GM23338 (cell line): ENCODE measurements at places on chromosomes 4 and X.
A peak's percentile ranks its signal among the peaks of the same experiment; 100 is the strongest.

DNA sequence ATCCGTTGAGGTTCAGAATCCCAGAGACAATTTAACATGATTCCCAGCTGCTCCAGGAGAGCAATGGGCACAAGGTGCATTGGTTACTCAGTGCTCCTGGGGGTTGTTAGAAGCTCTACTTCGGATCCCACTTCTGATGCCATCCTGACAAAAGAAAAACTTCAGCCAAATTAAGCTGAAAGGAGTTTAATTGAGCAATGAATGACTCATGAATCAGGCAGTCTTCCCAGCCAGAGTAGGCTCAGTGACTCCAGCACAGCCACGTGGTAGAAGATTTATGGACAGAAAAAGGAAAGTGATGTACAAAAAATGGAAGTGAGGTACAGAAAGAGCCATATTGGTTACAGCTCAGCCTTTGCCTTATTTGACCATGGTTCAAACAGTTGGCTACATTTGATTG lies 95.7 kb downstream of the PWWP3B start:
- DNase-seq: no peak
- H3K36me3 ChIP-seq: no peaks in the 10 kb centered on the region
- H3K27me3 ChIP-seq: no peaks in the 10 kb centered on the region
- no peak overlapping the region for H3K27ac ChIP-seq

- H3K4me1 ChIP-seq: no peaks in the 10 kb centered on the region
- no peaks in the 10 kb centered on the region for H3K27me3 ChIP-seq
- no peak for DNase-seq
- H3K4me3 ChIP-seq: no peak overlapping the region
Measured at GRCh38 chr4:7213807-7214206, 21.5 kb downstream of the SORCS2 start.

DNA sequence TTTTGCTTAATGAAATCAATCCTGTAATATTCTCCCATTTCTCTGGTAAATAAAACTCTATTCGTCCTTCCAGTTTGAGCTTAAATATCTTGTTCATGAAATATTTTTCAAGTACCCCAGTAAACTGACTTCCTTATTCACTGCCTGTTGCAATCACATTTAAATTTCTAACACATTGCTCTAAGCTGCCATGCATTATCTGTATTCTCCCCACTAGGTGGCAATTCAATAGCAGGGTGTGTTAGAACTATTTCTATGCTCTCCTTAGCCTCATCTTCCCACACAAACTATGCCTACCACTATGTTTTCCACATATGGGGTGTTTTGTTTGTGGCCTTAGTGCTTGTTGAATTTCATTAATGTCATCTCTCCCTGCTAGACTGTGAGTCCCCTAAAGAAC lies 377.1 kb upstream of the HS3ST1 start:
- H3K4me1 ChIP-seq: no peaks in the 10 kb centered on the region
- H3K36me3 ChIP-seq: no peaks in the 10 kb centered on the region
- DNase-seq: peak; percentile 46

- peaks cover 9% of the 10 kb centered on the region for H3K4me1 ChIP-seq
Measured at GRCh38 chrX:43003204-43003565, 225.2 kb upstream of the PPP1R2C start.

DNA sequence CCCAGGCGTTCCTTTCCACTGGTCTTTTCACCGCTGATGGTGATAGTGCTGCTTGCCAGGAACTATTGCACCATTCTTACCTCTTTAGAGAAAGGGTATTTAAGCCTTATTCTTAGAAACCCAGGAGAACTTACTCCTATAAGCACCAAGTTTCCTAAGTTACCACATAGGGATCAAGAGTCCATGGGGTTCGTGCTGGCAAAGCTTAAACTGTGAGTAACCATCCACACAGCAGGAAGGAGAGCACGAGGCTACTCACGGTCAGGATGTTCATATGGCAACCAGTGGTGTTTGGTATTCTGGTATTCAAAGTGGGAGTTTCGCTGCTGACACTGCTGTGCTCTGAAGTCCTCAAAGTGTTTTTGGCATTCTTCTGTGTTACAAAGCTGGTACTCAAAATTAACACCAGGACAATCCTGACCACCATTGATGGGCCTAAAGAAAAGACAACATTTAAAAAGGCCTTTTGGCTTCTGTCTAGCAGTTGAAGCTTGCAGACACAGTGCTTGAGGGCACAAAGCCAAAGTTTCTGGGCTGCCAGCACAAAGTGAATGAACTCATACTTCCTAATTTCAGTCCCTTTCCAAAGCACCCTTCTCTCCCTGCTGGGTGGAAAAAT lies 256.9 kb downstream of the ADAMTS3 start:
- peak; percentile 56 for DNase-seq
- no peaks in the 10 kb centered on the region for H3K4me1 ChIP-seq
- no peak overlapping the region for H3K4me3 ChIP-seq
- no peak overlapping the region for H3K27ac ChIP-seq

DNA sequence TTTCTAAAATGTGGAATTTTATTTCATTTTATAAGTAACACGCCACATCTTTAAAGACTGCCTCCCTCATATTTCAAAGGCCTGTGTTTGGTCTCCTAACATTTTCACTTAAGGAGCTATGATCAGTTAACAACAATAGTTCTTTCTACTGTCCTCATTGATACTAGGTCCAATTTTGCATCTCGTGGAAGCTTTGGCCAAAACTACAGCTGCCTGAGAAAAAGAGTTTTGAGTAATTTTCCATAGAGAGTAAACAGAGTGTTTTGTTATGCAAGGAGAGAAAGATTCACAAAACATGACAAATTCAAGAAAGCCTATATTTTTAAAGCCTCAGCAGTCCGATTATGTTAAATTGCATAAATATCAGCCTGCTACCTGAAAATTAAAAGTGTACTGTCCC lies 11.4 kb upstream of the PCDH18 start:
- no peaks in the 10 kb centered on the region for H3K27me3 ChIP-seq
- H3K27ac ChIP-seq: peak overlapping the region; percentile 84
- H3K4me1 ChIP-seq: peaks cover 57% of the 10 kb centered on the region
- peak overlapping the region; percentile 5; the same call in 1 of the 2 replicates for H3K4me3 ChIP-seq
- no peaks in the 10 kb centered on the region for H3K36me3 ChIP-seq
- DNase-seq: no peak

DNA sequence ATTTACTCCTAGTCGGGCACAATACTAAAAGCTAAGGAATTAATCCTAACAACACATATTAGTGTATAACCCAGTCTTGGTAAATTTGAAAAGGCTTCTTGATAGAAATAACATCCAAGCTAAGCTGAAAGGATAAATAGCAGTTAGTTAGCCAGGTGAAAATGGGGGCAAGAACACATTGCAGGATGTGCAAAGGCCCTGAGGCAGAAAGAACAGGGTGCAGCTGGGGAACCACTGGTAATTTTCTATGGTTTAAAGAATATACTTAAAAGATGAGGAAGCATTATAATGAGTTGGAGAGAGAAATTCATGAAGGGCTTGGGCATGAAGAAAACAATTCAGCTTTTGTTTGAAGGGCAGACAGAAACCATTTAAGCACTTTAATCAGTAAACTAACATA lies 689.0 kb downstream of the ADGRL3 start:
- no peak overlapping the region for H3K4me3 ChIP-seq
- no peak for DNase-seq
- H3K36me3 ChIP-seq: no peaks in the 10 kb centered on the region
- no peaks in the 10 kb centered on the region for H3K27me3 ChIP-seq
- peaks cover 24% of the 10 kb centered on the region for H3K4me1 ChIP-seq

- no peak overlapping the region for H3K27ac ChIP-seq
- no peaks in the 10 kb centered on the region for H3K27me3 ChIP-seq
- H3K36me3 ChIP-seq: no peaks in the 10 kb centered on the region
- no peaks in the 10 kb centered on the region for H3K4me1 ChIP-seq
- no peak overlapping the region for H3K4me3 ChIP-seq
Measured at GRCh38 chrX:106875151-106875550, 28.0 kb downstream of the RIPPLY1 start.

- H3K4me1 ChIP-seq: no peaks in the 10 kb centered on the region
- no peak overlapping the region for H3K27ac ChIP-seq
- no peaks in the 10 kb centered on the region for H3K36me3 ChIP-seq
- no peak overlapping the region for H3K4me3 ChIP-seq
- no peak for DNase-seq
Measured at GRCh38 chr4:108068442-108068841, 78.8 kb downstream of the HADH start.

GRCh38 chrX:12013211-12013618 lies 125.1 kb upstream of the FRMPD4 start:
- no peaks in the 10 kb centered on the region for H3K4me1 ChIP-seq
- no peaks in the 10 kb centered on the region for H3K27me3 ChIP-seq
- H3K27ac ChIP-seq: no peak overlapping the region

DNA sequence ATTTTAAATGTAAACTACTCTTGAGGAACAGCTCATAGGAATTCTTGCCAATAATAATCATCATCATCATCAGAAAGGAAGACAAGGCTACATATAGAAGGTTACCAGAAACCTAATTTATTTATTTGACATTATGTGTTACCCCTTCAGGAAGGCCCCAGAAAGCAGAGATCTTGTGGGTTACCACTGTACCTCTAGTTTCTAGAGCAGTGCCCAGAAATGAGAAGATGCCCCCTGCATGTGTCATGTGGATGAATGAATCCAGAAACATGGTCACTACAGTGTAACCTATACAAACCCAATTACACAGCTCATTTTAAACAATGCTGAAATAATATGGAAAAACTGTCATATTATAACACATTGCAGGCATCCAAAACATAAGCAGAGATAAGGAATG lies 70.4 kb downstream of the ARAP2 start:
- no peak for DNase-seq
- H3K36me3 ChIP-seq: no peaks in the 10 kb centered on the region
- no peaks in the 10 kb centered on the region for H3K4me1 ChIP-seq
- H3K27me3 ChIP-seq: no peaks in the 10 kb centered on the region
- H3K27ac ChIP-seq: no peak overlapping the region

GRCh38 chr4:38995660-38996005 lies 36.6 kb downstream of the TMEM156 start:
- H3K27me3 ChIP-seq: no peaks in the 10 kb centered on the region
- no peak overlapping the region for H3K27ac ChIP-seq
- no peak overlapping the region for H3K4me3 ChIP-seq
- H3K4me1 ChIP-seq: no peaks in the 10 kb centered on the region

DNA sequence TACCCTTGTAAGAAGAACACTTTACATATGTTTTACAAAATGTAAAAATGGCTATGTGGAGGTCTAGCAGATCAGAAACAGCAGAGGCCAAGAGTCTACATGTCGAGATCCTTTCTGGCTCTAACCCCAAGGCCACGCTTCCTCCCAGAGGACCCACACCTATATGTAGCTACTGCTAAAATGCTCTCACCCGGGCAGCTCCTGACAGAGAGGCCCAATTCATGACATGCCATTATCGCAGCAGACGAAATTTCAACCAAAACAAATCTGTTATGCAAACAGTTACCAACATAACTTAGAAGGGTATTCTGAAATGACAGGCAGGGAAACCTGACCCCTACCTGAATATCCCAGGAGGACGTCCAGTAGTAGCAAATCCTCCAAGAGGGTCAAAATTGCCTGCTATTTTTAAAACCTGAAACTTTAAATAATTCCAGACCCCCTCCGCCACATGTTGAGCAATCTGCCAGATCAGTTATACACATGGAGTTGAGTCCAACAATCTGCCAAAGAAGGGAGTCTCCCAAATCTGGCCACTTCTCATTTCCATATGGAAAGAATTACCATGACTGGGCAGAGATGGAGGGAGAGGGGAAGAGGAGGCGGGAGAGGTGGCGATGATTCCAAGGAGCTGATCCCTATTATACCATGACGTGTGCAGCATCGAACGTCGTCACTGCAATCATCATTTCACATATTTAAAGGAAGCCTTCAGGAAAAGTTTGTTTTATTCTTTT lies 192.9 kb upstream of the TBL1X start:
- H3K27ac ChIP-seq: no peak overlapping the region
- H3K36me3 ChIP-seq: no peaks in the 10 kb centered on the region
- no peaks in the 10 kb centered on the region for H3K4me1 ChIP-seq
- no peak overlapping the region for H3K4me3 ChIP-seq

DNA sequence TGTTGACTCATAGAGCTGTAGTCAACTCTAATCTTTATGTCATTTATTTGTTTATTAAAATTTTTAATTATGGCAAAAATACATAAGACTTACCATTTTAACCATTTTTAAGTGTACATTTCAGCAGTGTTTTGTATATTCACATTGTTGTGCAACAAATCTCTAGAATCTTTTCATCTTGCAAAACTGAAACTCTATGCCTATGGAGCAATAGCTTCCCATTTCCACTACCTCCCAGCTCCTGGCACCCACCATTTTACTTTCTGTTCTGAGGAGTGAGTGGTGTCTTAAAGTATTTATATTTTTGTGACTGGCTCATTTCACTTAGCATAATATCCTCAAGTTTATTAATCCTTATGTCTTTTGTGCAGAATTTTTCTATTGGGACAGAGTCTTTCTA lies 181.0 kb downstream of the GPAT3 start:
- no peak overlapping the region for H3K27ac ChIP-seq
- H3K4me1 ChIP-seq: peaks cover 17% of the 10 kb centered on the region
- H3K27me3 ChIP-seq: no peaks in the 10 kb centered on the region
- no peak overlapping the region for H3K4me3 ChIP-seq
- no peak for DNase-seq
- no peaks in the 10 kb centered on the region for H3K36me3 ChIP-seq

GRCh38 chr4:172104539-172104938 lies 291.3 kb downstream of the GALNTL6 start:
- no peak for DNase-seq
- no peak overlapping the region for H3K4me3 ChIP-seq
- H3K36me3 ChIP-seq: no peaks in the 10 kb centered on the region
- no peaks in the 10 kb centered on the region for H3K27me3 ChIP-seq

GRCh38 chrX:112696481-112696880 lies 16.7 kb upstream of the LHFPL1 start:
- no peak overlapping the region for H3K27ac ChIP-seq
- no peaks in the 10 kb centered on the region for H3K36me3 ChIP-seq
- DNase-seq: no peak

GRCh38 chrX:68832101-68832416 lies 3.2 kb downstream of the EFNB1 start:
- H3K36me3 ChIP-seq: no peaks in the 10 kb centered on the region
- peak overlapping the region; percentile 20; the same call in 1 of the 2 replicates for H3K4me3 ChIP-seq
- DNase-seq: peak; percentile 24
- no peak overlapping the region for H3K27ac ChIP-seq
- H3K4me1 ChIP-seq: peaks cover 16% of the 10 kb centered on the region; the same call in 1 of the 2 replicates
- H3K27me3 ChIP-seq: peaks cover 88% of the 10 kb centered on the region

DNA sequence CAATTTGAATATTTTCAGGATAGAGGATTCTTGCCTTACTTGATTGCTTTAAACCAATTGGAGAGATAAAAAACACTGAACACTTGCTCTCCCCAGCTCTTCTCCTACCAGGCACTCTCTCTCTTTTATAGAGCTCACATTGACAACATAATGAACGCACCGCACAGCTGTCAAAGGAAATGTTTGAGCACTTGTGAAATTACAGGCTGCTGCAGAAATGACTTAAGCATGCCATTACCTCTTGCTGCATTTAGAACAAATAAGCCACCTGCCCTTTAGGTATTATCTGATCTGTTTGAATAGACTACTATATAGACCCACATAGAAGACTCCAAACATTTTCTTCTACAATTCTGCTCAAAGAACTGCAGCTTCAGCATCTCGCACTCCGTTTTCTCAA lies 227.7 kb downstream of the C4orf33 start:
- no peak overlapping the region for H3K4me3 ChIP-seq
- no peaks in the 10 kb centered on the region for H3K27me3 ChIP-seq
- H3K4me1 ChIP-seq: peaks cover 22% of the 10 kb centered on the region; the same call in 1 of the 2 replicates
- DNase-seq: no peak

GRCh38 chr4:15489551-15489950 lies 19.9 kb downstream of the CC2D2A start:
- H3K4me1 ChIP-seq: no peaks in the 10 kb centered on the region; the same call in 1 of the 2 replicates
- no peak for DNase-seq
- H3K27me3 ChIP-seq: no peaks in the 10 kb centered on the region
- no peaks in the 10 kb centered on the region for H3K36me3 ChIP-seq

GRCh38 chr4:46425775-46426400 lies 36.0 kb upstream of the GABRA2 start:
- DNase-seq: no peak
- H3K4me3 ChIP-seq: no peak overlapping the region
- no peak overlapping the region for H3K27ac ChIP-seq
- no peaks in the 10 kb centered on the region for H3K27me3 ChIP-seq
